ENCODE measurements at places on chromosomes 6 and 20.
A peak's percentile ranks its signal among the peaks of the same experiment; 100 is the strongest.

DNA sequence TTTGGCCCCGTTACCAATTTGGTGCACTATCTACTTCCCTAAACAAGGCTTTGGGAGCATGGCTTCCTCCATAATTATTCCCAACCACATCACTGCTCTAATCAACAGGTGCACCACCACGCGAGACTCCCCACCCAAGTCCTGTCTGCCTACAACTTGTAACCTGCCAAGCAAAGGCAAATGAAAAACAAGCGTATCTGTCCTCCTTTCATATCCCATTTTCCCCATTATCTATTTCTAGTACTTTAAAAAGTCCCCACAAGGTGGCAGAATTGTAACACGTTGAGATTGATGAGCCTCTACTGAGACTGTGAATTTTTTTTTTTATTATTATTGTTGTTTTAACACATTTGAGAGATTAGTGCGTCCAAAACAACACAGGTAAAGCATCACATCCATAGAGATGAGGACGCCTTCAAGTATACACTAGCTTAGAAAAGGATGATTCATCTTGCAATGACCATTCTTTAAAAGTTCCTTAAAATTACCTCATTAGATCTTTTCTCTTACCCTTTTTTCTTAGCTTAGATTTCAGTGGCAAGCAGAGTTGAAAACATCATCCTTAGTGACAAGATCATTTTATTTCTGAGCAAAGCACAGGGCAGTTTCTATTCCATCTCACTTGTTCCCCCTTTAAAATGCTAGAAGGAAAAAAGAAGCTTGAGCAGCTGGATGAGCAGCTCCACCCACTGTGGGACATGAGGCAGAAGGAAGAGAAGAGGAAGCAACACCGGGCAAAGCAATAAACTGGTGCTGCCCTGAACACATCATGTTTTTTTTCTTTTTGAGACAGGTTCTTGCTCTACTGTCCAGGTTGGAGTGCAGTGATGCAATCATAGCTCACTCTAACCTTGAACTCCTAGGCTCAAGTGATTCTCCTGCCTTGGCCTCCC lies 210.8 kb downstream of the ARHGAP18 start:
- DNase-seq: peak; percentile 83

- DNase-seq: no peak
Measured at GRCh38 chr6:148436466-148436865, 93.8 kb downstream of the SASH1 start.

- peak; percentile 53 for DNase-seq
Measured at GRCh38 chr6:72857791-72858585, 236.1 kb downstream of the KCNQ5 start.

GRCh38 chr6:24719125-24719971 lies at the start of gene C6orf62:
C6orf62 (minus strand) TSS chr6:24719154; CDS start chr6:24718668, 486 bp downstream.
- DNase-seq: peak; percentile 80
